ENCODE measurements at places on chromosomes 6 and 20.

GRCh38 chr6:137950581-137950980, 83.5 kb downstream of the TNFAIP3 start:
- no peak for DNase-seq

GRCh38 chr20:6055981-6056569, 2.2 kb upstream of the LRRN4 start:
- DNase-seq, result no peak

DNA sequence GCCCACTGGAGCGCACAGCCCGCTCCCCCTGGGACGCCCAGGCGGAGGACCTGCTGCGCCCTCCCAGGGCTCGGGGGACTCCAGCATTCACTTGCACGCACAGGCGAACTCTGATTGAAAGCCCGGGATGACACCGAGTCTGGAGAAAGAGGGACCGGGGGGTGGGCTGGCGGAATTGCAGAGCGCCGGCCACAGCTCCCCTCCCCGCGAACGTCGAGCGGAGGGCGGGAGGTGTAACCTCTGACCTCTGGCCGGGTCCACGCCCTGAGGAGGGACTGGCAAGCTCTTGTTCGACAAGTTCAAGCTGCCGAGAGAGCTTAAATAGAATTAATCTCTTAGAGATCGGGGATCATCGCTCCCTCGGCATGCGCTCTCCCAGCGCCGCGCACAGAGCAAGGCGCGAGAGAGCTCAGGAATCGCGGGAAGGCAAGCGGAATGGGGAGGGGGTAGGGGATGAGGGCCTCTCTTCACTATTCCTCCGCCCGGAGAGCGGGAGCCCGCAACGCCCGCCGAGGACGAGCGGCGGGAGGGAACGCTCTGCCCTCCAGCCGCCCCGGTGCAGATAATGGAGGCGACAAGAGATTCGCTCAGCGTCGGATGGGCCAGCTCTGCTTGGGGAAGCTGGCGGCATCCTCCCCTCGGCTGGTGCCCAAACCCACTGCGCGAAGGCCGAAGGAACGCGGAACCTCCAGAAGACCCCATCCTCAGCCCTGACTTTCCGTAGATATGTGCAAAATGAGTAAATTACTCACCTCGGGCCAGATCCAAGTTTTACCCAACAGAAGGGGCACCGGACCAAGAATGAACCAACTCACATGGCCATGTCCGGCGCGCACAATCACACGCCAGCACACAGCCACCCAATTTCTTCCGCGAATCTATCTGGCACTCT, 761 bp upstream of the NR2E1 start:
- DNase-seq, result no peak

DNA sequence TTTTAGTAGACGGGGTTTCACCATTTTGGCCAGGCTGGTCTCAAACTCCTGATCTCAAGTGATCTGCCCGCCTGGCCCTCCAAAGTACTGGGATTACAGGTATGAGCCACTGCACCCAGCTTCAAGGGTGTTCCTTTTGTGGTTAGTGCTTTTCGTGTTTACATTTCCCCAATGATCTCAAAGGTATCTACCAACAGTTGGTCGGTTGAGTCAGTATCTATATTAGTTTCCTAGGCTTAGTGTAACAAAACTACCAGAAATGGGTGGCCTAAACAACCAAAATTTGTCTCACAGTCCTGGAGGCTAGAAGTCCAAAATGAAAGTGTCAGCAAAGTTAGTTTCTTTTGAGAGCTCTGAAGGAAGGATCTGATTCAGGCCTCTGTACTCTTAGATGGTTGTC, 30.1 kb downstream of the CASP8AP2 start:
- no peak for DNase-seq

GRCh38 chr6:13528777-13529343, 41.5 kb upstream of the GFOD1 start:
- DNase-seq, result no peak

DNA sequence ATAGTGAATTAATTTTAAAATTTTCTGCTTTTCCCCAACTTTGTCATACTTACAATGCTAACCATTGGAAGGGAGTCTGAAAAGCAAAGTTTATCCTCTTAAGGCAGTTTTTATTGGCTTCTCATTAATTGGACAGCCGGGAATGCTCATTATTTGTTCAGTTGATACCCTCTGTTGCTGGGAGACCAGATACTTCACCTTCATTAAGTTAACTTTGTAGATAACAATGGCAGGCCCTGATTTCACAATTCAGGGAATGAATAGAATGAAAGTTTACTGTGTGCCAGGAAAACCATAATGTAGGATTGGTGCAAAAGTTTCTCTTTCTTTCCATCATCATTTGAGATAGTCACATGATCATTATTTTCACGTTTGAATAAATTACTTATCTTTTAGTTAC, 49.0 kb downstream of the COL19A1 start:
- DNase-seq, result no peak

- DNase-seq, result no peak
These were observed 40.6 kb upstream of the SLC22A16 start for GRCh38 chr6:110517034-110517433.

DNA sequence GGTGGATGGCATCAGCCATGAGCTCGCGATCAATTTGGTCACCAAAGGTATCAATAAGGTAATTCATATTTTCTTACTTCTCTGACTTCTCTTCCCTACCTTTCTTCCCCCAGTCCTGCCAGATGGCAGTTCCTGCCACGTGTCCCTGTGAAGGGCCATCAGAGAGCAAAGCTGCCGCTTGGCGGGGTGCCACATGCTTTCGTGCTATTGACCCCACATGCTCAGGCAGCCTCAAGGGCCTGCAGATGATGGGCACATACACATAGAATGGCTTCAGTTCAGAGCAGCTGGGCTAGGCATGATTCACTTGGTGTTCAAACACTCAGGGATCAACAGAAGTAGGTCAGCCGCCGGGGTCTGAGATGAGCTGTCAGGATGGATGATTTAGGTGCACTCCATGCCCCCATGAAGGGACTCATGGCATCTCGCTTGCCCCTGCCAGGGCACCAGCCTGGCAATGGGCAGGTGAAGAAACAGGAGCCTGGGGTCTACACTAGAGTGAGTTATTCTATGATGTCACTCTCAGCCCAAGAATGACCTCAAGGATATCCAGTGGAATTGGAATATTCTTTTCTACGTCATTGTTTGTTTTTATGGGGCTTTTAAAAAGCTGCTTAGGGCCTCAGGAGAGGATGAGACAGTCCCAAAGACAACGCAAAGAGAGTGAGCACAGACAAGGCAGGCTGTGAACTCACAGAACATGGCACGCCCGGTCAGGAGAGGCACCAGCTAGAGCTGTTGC, 25.5 kb downstream of the BANF2 start:
- no peak for DNase-seq

Measured in HFF-Myc (cell line).